Foreskin keratinocyte (primary cell): ENCODE measurements at places on chromosomes 11 and 22. TPM values are rescaled to one million over a fixed set of nuclear protein-coding genes. Genes with fewer than 3 reads are reported as not detected.

GRCh38 chr11:111886844-111887243, 7.5 kb downstream of the CFAP68 start:
- DNase-seq, result no peak

- DNase-seq, result no peak
Measured at GRCh38 chr22:44924098-44924497, 85.7 kb downstream of the PHF21B start.

GRCh38 chr22:46660604-46661201, 40.5 kb downstream of the GRAMD4 start:
- no peak for DNase-seq

DNA sequence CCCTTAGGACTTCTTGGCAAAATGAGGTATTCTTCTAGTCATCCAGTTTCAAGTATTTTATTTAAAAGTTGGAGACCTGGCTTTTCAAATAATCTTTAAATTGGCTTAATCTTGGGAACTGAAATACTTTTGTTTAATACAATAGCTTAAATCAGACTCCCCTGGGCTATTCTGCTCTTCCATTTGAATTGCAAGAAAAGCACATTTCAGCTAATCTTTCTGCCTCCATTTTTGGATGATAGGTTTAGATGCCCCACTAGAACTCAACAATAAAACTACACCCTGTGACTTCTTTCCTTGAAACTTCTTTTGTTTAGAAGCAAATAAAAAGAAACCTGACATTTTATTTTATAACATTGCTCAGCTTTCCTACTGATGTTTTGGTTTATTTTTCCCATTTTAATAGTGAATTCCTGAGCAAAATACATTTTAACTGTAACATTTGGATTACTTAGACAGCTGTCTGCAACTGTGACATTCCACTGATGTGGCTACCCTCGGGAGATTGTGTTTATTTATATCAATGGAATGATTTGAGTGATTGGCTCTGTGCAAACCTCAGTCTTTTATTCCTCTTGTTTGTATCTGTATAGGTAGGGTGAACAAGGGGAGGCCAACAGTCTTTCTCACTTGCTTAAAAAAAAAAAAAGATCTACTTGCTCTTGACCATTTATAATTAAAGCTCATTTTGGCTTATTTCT, 1045.8 kb upstream of the CNTN5 start:
- no peak for DNase-seq

DNA sequence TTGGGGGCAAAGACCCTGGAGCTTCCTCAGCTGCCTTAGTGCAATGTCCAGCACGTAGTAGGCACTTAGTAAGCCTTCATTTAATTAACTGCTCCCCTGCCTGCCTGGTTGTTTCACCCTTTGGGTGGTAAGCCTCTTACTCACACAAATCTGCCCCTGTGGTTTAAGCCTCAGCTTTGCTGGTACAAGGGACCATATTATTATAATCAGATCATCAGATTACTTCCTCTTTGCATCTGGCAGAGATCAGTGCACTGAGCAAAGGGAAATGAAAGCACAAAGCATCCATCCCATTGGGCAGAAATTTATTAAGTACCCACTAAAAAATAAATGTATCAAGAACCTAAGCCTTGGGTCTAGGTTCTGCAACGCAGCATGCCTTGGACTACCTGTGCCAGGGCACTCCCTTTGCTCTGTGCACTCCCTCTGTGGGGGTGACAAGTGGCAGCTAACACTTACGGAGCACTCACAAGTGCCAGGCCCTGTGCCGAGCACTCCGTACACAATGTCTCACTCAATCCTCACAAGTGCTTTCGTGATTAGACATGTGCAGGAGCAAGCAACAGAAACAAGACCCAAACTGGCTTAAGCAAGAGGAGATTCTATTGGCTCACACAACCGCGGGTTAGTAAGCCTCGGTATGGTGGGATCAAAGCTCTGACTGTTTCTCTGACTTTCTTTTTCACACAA, 34.9 kb upstream of the DAGLA start:
- no peak for DNase-seq

- DNase-seq, result no peak
Measured at GRCh38 chr11:99327527-99327926, 306.8 kb downstream of the CNTN5 start.

DNA sequence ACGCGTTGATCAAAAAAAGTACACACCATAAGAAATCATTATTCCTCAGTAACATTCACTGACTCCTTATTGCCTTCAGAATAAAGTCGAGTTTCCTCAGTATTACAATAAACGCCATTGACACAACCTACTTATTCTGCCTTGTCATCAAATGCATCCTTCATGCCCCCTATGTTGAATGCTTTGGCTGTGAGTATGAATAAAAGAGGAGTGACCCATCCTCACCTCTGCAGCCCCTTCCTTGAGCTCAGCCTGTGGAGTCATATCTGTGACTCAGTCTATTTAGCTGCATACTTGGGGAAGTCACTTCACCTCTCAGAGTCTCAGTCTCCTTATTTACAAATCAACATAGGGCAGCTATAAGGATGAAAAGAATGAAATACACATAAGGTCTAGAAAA, 65.1 kb downstream of the USP35 start:
- DNase-seq, result no peak

- no peak for DNase-seq
Measured at GRCh38 chr11:31711137-31711536, 100.0 kb downstream of the PAX6 start.

DNA sequence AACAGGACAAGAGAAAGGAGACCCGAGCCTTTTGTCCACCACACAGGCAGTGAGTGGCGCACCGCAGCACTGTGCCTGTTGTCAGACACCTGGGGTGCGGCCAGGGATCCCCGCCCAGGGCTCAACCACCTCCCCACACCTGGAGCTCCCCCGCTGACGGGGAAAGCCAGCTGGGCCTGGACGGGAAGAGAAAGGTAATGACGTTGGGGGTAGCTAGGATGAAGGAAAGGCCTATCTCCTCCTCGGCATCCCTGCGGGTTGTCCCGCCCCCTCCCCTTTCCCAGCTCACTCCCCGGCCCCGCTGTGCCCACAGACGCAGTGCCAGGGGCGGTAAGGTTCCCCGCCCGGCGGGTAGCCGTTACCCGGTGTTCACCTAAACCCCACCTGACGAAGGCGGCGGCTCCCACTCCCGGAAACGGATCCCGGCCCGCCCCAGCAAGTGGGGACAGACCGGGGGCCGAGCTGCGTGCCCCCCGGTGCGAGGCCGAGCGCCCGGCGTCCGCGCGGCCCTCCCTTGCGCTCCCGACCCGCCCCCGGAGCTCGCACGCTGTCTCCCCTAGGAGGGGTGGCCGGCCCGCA, 495 bp downstream of the HYOU1 start:
- peak; percentile 31 for DNase-seq

DNA sequence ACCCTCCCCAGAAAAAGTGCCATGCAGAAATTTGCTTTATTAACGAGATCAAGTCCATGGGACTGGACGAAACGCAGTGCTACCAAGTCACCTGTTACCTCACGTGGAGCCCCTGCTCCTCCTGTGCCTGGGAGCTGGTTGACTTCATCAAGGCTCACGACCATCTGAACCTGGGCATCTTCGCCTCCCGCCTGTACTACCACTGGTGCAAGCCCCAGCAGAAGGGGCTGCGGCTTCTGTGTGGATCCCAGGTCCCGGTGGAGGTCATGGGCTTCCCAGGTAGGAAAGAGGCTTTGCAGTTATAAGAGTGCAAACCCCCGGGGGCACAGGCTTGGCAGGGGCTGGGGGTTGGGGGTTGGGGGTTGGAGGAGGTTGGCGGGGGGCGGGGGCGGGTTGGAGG, 4.2 kb downstream of the APOBEC3H start:
- no peak for DNase-seq

- no peak for DNase-seq
Measured at GRCh38 chr11:129691142-129691541, 124.5 kb upstream of the TMEM45B start.

DNA sequence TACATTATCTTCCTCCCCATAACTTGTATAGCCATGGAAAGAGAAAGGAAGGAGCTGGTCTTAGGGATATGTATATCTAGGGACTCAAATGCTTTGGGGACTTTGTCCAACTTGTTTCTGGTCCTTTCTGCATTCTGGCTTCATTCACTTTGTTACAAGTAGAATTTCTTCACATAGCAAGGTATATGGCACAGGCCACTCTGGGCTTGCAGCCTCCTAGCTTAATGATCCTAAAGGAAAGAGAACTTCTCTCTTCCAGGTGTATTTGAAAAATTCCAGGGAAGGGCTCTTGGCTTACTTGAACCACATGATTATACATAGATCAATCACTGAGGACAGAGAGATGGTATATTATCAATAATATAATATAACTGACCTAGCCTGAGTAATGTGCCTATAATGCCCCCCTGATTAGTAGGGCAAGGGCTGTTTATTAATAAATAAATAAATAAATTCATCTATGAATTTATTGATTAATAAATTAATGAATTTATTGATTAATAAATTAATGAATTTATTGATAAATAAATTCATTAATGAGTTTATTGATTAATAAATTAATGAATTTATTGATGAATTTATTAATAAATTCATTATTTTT, 48.2 kb upstream of the CEP295 start:
- DNase-seq, result no peak

DNA sequence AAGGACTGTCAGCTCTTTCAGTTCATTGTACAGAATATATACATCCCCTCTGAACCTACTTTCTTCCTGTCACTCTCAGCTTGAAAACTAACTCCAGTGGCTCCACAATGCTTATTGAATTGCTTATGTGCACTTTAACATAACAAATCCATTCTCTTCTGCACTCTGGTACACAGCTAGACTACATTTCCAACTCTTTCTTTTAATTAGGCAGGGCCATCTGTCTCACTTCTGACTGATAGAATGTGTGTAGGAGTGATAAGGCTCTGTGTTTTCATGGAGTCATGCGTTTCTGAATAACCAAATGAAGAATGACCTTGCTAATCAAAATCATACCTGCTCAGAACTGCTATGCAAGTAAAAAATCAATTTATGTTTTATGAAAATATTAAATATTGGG, 278.5 kb upstream of the CCDC179 start:
- DNase-seq, result no peak

DNA sequence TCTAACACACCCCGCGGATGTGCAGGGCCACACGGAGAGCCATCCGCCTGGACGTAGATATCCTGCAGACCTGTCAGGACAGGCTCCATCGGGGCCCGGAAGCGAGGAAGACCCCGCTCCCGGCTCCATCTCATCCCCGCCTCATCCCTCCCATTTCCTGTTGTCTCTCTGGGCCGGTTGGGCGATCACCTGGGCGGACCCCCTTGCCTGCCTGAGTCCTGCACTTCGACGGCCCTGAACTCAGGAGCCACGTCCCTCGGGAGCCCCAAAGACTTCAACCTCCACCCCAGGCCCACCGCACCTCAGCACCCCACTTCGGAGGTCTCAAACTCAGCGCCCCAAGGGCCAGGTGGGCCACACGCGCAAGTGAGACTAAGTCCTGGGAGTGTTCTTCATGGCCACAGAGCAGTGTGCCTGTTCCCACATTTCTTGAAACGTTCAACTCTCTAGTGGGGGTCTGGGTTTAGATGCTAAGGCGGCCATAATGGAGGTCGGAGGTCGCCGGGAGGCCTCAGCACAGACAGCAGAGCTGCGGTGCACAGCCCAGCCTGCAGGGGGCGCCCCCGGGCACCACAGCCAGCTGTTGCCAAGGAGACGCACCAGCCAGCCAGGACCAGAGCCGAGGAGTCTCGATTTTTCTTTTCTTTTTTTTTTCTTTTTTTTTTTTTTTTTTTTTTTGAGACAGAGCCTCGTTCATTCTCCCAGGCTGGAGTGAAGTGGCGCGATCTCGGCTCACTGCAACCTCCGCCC, 26.0 kb upstream of the FADD start:
- no peak for DNase-seq

DNA sequence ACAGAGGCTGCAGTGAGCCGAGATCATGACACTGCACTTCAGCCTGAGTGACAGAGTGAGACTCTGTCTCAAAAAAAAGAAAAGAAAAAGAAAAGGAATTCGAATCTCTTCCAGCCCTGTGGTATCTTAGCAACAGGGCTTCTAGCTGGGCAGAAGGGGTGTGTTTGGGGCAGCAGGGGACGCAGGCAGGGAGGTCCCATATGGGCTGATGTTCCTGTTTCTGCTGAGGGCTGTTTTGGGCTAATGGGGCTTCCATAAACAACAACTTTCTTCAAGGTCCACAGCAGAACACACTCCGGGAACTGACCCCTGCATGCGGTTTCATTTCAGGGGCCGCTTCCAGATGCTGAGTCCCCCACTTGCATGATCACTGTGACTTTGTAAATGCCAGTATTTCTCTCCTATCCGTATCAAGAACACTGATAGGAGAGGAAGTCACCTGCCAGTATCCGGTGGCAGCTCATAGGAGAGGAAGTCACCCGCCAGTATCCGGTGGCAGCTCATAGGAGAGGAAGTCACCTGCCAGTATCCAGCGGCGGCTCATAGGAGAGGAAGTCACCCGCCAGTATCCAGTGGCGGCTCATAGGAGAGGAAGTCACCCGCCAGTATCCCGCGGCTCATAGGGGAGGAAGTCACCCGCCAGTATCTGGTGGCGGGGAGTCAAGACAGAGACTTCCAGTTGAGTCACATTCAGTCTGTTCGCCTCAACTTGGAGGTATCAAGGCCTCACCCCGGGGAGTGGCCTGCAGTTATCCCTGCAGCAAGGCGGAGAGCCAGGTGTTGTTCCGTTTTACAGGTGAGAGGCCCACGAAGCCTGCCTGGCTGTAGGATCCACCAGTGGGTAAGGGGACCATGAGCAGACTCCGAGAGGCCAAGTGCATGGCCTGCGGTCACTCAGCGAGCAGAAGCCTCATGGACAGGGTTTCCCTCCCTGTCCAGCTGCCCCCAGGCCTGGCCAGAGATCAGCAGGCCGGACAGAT, 8.3 kb upstream of the FGF19 start:
- DNase-seq, result no peak

DNA sequence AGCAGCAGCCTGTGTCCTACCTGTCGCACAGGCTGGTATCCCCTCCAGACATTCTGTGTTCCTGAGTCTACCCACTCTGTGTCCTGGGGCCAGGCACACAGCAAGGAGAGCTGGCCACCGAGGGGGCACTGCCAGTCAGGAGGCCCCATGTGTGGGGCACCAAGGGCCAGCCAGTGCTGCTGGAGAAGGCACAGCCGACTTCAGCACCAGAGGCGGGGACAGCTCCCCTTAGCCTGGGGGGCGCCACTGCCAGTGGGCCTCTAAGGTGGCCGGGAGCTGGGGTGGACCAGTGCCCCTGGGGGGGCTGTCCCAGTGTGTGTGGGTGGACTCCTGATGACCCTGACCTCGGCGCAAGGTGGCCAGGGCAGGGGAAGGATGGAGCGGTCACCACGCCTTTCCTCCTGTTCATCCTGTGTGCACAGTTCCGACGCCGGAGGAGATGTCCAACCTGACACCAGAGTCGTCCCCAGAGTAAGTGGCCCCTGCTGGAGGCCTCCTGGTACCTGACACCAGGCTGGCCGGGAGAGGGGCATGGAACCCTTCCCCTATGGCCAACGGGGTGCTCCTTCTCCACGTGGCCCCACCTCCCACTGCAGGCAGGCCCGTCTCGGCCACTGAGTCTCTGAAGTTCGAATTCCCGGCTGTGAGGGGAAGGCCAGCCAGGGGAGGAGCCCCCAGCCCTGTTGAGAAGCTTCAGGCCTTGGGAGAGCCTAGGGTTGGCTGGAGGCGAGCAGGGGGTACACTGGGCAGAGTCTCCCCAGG, 35.4 kb downstream of the MOB2 start:
- no peak for DNase-seq

GRCh38 chr11:67345247-67345919, 8.0 kb downstream of the POLD4 start:
- no peak for DNase-seq

- DNase-seq, result no peak
Measured at GRCh38 chr22:23622634-23623033, 9.5 kb downstream of the DRICH1 start.

The CCDC134 gene
- 10.6 and 11.9 TPM in 2 replicates for total RNA-seq

The PTGDR2 gene
- total RNA-seq, result not detected in 2 replicates

The OR8B3 gene
- not detected in 2 replicates for total RNA-seq

The TIGD3 gene
- 0.07 and 0.14 TPM in 2 replicates for total RNA-seq

The CABP4 gene
- total RNA-seq, result not detected in 2 replicates

The TRMU gene
- total RNA-seq, result 35.8 and 42.7 TPM in 2 replicates

The FBXO7 gene
- total RNA-seq, result 91.6 and 94.8 TPM in 2 replicates

The SYCE3 gene
- 0.41 TPM in 1 of 2 replicates, not detected in the other for total RNA-seq
